ENCODE measurements at places on chromosomes 2 and 18.
A peak's percentile ranks its signal among the peaks of the same experiment; 100 is the strongest.

GRCh38 chr2:38836791-38837190 lies 38.9 kb downstream of the DHX57 start:
- no peak for DNase-seq

DNA sequence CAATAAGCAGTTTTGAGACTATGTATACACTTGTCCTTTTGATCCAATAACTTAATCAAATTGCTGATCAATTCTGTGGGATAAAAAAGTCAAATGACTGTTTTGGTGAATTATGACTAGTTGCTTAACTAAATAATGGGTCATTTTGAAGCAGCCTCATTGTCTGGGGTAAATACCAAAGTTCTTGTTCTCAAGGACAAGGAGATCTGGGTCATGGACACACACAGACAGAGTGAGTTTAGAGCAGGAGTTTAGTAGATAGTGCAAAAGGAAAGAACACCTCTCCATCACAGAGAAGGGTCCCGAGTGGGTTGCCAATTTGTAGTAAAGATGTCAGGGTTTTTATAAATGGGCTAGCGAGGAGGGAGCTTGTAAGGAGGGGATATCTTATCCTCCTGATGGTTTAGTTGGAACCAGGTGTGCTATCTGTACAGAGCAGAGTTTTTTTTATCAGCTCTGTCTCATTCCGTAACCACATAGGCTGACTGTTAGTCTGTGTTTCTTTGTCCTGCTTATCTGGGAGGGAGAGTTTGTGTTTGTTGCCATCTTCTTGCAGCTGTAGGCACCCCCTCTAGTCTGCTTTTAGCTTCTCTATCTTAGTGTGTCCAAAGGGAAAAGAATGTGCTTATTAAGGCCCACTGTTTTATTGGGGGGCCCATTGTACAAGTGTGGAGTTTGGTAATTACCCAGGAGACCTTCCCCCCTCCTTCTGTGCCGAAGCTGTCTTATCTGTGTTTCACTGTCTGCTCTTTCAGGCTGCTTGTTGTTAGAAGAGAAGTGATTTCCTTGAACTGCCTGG lies 48.7 kb upstream of the C1GALT1C1L start:
- DNase-seq, result no peak

- DNase-seq, result no peak
These were observed 8.9 kb downstream of the ZNF512 start for GRCh38 chr2:27591745-27592144.

GRCh38 chr2:42028571-42029148 lies 19.2 kb upstream of the PKDCC start:
- no peak for DNase-seq

DNA sequence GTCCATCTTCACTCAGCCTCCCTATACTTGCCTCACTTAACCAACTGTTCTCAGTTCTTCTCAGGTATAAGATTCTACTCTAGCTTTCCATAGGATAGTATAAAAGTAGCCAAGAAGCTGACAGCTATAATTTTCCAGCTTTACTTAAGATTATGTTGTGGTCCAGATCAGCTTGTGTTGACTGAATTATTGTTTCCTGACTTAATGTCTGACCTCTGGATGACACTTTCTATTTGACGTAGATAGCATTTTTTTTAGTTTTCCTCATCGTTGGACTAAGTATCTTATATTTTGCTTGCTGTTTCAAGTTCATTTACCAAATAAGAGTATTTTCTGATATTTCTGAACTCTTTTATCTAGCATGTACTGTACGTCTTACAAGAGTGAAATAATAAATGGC lies 1272.5 kb upstream of the CDH2 start:
- no peak for DNase-seq

GRCh38 chr18:44766450-44766849 lies 85.8 kb downstream of the SETBP1 start:
- DNase-seq, result no peak

DNA sequence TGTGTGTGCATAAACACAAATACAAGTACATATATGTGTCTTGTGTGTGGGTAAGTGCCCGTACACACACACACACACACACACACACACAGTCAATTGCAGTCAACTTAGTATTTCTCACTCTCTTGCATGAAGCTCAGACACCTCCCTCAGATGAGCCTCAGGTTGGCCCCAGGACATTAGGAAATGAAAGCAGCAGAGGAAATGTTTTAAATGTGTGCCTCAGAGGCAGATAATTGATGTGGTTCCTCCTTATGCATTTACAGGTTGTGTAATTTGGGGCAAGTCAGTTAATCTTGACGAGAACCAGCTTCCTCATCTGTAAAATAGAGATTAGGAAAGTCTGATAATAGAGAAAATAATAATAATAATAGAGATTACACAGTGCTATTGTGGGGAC lies 814.0 kb upstream of the ID2 start:
- no peak for DNase-seq

DNA sequence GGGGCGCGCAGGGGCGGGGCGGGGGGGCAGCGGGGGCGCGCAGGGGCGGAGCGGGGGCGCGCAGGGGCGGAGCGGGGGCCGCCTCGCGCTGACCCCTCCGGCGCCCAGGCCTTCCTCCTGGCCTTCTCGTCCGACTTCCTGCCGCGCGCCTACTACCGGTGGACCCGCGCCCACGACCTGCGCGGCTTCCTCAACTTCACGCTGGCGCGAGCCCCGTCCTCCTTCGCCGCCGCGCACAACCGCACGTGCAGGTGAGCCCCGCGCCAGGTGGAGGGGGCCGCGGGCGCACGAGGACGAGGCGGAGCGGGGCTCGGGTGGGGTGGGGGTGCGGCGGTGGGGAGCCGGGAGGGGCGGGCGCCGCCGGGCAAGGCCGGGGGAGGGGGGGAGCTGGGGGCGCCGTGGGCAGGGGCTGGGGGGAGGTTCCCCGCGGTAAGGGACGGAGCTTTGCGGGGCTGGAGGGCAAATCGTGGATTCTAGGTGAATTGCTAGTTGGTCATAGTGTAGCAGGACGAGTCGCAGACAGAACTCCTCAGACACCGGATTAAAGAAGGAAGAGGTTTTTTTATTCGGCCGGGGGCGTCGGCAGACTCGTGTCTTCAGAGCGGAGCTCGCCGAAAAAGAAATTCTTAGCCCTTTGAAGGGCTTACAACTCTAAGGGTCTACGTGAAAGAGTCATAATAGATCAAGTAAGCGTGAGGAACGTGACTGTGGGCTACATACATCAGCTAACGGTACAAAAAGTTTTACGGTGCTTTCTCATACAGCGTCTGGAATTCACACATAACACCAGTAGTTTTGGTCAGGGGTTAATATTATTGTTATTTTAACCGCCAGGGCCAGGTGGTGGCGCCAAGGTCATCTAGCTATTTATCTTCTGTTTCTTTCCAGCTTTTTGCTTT lies 29.9 kb downstream of the ANO7 start:
- DNase-seq, result peak; percentile 18

DNA sequence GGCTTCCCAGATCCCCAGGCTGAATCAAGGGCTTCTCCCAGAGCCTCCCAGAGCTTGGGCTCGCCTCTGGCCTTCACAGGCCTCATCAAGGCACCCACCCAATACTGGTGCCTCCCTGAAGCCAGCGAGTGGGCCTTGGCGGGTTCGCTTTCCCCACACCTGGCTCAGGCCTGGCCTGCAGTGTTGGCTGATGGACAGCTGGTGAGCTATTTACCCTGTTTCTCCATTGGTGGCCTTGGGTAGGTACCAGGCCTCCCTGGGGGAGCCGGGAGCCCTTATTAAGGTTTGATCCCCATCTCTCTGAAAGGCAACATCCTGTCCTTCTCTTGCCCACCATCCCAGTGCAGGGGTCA lies 18.2 kb upstream of the DUSP2 start:
- no peak for DNase-seq

- DNase-seq, result no peak
These were observed 11.2 kb downstream of the ASPRV1 start for GRCh38 chr2:69950241-69950640.

DNA sequence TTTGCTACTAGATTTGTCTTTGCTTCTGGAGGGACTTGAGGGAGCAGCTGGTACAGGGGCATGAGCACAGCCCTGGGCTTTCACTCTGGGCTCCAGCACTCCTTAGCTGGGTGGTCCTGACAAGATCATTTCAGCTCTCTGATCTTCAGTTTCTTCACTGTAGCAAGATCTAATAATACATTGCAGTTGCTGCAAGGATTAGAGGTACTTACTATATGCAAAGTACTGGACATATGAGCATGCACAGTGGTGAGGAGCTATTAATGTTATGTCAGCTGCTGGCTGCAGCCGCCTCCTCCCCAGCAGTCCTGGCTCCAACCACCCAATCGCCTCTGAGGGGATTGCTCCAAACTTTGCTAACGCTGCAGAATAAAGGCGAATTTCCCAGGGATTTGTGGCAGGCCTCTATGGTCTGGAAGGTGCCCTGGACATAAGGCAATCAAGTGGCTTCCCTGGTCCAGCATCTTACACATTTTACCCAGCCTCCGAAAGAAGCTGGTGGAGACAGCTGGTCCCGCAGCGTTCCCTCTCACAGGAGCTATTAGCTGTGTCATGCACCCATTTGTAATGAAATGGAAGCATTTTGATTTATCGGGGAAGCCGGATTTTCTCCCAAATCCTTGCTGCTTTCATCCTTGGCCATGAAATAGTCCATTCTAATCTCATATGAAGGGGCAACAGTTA lies 96.7 kb downstream of the RHOB start:
- no peak for DNase-seq

DNA sequence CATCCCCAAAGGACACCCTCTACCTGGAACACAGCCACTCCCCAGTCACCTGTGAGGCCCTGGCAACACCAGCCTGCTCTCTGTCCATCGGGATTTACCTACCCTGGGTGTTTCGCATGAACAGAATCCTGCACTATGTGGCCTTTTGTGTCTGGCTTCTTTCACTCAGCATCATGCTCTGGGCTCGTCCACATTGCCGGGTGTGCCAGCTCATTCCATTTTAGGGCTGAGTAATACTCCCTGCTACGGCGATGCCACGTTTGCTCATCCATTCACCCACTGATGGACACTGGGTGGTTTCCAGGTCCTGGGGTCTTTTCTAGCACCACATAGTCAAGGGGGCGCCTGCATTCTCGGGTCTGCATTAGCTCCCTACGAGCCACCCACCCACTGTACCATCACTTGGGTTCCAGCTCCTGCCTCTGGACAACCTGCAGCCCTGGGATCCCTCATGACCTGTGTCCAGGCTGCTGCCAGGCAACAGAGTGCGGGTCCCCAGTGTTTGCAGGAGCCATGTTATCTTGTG lies 22.0 kb downstream of the KCNF1 start:
- no peak for DNase-seq

- peak; percentile 92 for DNase-seq
These were observed at the start of gene ATG16L1 for GRCh38 chr2:233251306-233252116. TSS of gene ATG16L1 (plus strand) at chr2:233251673. CDS start at chr2:233251828, 155 bp downstream.

- DNase-seq, result no peak
These were observed 1.4 kb downstream of the CCDC85A start for GRCh38 chr2:56185101-56185581.

Data from activated CD4-positive, alpha-beta T cell treated with anti-CD3 and anti-CD28 coated beads, Interleukin-2, amount 50 U/mL, for 4 hours (primary cell).